Cerebellar nuclear complex (tissue), 1 donor: ENCODE measurements at places on chromosomes 11 and 22.

GRCh38 chr11:21988477-21988876 lies 204.4 kb upstream of the ANO5 start:
- no peak for DNase-seq

- DNase-seq: no peak
These were observed 1.7 kb downstream of the MN1 start for GRCh38 chr22:27799827-27800249.

GRCh38 chr11:77155082-77155475 lies 27.0 kb downstream of the MYO7A start:
- DNase-seq: no peak

DNA sequence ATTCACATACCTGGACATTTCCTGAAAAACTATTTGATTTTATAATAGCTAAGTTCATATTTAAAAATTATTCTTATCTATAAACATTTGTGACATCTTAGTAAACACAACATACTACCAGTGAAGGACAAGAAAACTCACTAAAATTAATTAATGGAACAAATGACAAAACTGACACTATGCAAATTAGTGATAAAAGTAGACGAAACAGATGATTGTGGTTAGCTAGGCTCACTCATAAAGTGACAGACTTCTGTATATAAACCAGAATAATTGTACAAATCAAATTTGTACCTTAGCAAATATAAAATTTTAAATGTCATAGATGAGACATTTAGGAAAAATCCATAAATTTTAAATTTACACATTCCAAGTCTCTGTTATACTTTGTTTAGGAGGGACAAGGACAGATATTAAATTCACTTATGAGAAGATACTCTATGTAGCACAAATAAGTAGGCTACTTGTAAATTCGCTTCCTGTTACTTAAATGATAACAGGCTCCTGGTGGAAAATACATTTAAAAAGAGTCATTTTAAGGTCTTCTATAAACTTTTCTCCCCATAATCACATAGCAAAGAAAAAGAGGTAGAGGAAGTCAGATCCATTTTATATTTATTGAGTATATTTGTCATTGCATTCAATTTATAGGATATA lies 81.2 kb downstream of the KIF18A start:
- no peak for DNase-seq

GRCh38 chr11:63609536-63609935 lies 4.7 kb downstream of the PLAAT3 start:
- no peak for DNase-seq

DNA sequence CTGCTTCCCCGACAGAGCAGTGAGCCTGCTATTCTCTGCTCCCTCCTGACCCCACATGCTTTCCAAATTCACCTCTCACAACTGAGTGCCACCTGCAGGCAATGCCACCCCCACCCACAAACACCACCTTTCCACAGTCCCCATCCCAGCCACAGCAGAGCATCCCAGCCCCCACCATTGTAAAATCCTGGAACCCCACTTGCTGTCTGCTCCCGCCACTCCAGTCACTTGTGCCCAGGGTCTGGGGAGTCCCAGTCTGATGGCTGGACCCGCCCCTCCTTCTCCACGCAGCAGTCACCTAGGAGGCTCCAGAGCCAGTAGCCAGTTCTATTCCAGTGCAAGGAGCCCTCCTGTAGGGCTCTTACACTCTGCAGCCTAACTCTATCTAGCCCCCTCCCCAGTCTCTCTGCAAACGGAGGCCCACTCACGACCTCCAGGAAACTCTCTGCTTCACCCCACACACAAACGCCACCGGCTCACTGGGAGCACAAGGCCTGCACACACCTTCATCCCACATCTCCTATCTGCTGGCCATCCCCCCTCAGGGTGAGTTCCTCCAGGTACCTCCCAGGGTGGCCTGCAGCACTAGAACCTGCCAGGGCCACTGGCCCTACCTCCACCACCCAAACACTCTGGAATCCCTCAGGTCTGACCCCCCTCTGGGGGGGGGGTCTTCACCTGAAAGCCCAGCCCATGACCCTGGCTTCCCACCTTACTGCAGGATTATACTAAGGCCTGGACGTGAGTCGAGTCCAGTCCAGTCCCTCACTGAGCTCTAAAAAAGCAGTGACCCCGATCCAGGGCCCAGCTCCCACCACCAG lies 1.4 kb downstream of the GNB1L start:
- no peak for DNase-seq

DNA sequence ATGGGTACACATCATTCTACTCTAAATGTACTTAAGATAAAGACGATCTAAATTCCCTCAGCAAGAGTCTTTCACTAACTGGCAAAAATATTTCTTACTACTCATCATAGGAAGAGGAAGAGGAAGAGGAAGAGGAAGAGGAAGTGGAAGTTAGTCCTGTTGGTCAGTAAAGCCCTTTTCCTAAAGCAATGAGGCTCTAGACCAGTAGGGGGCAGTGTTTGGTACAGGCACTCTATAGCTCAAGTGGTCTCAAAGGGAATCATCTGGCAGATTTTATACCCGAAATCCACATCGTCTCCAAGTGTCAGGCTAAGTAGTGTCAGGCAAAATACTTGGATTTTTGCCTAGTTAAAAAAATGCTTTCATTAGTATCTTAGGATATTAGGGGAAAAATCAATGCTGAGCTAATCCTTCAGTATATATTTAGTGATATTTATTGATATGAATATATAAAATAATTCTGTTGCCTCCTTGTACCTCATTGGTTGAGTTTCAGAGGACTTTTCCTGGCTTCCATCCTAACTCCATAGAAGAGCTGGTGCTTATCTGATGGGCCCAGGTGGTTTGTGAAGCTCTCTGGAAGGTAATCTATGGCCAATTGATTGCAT lies 7.7 kb downstream of the BLID start:
- DNase-seq: no peak

- no peak for DNase-seq
These were observed 71.1 kb upstream of the SLC25A18 start for GRCh38 chr22:17492247-17492646.

GRCh38 chr11:33766085-33766484 lies 8.2 kb downstream of the FBXO3 start:
- DNase-seq: no peak

GRCh38 chr11:100709233-100709957 lies 22.3 kb downstream of the ARHGAP42 start:
- no peak for DNase-seq

DNA sequence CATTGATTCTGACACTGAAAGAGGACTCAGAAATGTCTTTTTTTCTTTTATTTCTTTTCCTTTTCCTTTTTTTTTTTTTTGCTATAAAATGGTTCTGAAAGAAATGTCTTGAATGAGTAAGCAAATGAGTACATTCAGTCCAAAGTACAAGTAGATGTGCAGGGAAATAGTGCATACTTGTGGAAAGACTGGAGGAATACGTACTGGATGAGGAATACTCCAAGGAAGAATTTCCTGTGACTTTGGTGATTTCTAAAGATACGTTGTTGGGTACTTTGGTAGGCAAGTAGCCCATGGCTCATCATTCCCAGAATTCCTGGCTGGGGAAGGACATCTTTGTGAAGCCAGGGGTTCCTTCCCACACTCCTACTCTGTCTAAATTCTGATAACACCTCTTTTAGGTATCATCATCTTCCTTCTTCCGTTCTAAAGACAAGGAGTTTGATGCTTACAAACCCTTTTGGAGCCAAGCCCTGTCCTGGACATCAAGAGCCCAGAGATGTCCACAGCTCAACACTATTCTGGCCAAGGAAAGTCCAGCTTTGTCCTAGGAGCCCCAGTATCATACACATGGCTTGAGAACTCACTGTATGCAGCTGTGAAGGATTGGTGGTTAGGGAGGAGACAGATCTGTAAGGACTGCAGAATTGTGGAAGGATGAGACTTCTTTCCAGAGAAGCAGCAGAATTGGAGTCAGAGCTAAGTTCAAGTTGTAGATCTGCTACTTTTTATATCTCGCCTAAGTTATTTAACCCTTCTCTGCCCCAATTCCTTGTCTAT lies 4.8 kb upstream of the NUP98 start:
- DNase-seq: no peak

- DNase-seq: no peak
These were observed 216.6 kb upstream of the NARS2 start for GRCh38 chr11:78791254-78791653.

GRCh38 chr11:115710980-115711379 lies 206.8 kb upstream of the CADM1 start:
- DNase-seq: no peak

DNA sequence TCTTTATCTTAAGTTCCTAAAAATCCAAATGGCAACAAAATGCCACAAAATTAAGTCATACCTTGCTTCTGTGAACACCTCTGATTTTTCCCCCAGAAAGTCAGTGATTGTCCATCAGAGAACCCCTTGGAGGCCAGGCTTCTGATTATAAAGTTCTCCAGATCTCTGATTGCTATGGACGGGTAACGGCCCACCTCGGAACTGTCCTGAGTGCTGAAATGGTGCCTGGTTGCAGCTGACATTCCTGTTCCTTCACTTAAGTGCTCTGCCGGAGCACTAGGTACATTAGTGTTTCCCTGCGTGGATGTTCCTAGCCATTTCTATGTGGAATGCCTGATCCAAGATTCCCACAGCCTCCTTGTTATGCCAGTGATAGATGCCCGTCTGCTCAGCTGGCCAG lies 85.0 kb downstream of the CHST1 start:
- no peak for DNase-seq

GRCh38 chr22:47605886-47606285 lies 843.4 kb downstream of the TBC1D22A start:
- no peak for DNase-seq

- DNase-seq: no peak
These were observed 733.0 kb upstream of the KIRREL3 start for GRCh38 chr11:127733552-127733951.

- DNase-seq: no peak
These were observed 153.6 kb upstream of the SORL1-AS1 start for GRCh38 chr11:121606354-121606753.

DNA sequence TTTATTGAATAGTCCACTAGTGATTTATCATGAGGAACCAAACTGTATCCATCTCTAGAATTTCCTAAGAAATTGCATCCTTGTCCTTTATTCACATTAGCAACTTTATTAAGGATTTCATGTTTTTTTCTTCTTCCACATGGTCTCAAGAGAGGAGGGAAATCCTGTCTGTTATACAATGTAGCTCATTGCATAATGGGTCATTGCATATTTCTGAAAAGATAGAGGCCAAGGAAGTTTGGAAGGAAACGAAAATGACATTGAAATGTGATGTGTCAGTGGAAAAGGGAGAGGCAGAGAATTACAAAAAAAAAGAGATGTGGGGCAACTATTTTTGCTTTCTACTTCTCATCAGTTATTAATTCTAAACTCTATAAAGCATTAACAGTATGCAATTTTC lies 353.1 kb downstream of the METTL15 start:
- DNase-seq: no peak

DNA sequence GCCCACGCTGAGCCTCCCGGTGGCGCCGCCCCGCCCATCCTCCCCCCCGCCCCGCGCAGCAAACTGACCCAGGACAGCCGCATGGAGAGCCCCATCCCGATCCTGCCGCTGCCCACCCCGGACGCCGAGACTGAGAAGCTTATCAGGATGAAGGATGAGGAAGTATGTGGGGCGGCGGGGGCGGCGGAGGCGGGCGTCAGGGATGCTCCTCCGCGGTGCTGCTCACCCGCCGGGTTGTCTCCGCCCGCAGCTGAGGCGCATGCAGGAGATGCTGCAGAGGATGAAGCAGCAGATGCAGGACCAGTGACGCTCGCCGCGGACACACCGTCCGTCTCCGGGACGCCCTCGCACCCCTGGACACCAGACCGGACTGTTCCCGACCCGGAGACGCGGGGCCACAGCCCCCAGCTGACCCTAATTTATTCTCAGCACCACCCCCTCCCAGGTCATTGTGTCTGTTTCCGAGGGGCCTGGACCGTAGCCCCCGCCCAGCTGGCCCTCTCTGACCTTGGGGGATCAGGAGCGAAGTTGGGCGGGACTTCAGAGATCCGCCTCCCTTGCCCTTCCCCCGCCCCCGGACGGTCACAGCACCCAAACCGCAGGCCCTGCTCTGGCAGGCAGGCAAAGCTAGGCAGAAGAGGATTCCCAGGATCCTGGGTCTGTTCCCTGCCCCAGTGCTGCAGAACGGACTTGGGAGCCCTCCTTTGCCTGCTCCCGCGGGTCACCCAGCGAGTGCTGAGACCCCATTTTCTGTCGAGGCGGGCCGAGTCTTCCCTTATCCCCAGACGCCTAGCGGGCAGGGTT lies 959 bp upstream of the GP1BB start:
- no peak for DNase-seq

GRCh38 chr11:12258451-12258850 lies 118.9 kb upstream of the PARVA start:
- DNase-seq: no peak

- no peak for DNase-seq
These were observed 5.1 kb downstream of the THAP7 start for GRCh38 chr22:20996598-20997535.

DNA sequence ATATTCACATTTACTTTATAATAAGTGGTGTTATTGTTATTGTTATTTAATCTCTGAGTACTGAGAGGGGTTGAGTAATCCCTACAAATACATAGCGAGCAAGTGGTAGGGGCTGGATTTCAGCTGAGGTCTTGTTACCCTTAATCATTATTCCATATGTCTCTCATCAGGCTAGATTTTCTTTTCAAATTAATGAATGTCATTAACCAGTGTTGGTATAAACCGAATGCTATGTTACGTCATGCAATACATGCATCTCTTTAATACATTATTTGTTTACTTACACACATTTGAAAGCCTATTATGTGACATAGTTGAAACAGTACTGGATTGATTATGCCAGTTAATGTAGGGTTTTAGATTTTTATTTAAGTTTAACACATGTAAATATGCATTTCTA lies 18.9 kb downstream of the PDGFD start:
- DNase-seq: no peak

DNA sequence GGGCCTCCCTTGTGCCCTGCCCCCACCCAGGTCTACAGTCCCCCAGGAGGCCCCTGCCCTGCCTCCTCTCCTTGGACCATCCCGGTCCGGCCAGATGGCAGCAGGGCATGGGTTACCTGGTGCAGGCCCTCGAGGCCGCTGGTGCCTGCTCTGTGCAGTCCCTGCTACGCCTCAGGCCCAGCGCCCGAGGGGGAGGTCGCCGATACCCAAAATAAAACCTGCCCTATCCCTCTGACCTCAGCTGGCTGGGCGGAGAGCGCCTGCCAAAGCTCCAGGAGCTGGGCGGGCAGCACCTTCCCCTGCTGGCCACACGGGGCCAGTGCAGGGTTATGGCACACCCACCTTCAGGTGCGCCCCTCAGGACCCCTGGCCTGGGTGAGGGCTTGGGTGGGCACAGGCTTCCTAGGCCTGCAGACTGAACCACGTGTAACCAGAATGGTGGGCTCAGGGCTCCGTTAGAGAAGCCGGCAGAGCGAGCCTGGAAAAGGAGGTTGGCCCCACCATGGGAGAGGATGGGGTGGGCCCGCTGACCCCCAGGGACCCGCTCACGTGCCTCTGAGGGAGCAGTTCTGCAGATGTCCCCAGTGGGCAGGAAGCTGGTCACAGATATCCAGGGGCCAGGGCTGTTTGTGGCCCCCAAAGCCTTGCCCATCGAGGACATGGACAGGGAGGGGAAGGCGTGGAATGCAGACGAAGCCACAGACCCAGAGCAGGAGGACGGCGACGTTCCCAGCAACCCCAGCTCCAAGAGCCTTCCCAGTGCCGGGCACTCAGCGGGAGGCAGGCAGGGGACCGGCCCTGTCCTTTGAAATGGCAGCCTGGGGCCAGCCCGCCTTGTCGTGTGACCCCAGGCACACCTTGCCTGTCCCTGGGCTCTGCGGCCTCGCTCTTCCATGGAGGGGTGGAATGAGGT lies 1.7 kb upstream of the TNNT3 start:
- no peak for DNase-seq

GRCh38 chr11:99795999-99796398 lies 775.2 kb downstream of the CNTN5 start:
- no peak for DNase-seq

- DNase-seq: no peak
These were observed 247.8 kb downstream of the NTM start for GRCh38 chr11:131618201-131618600.
